ENCODE measurements at places on chromosomes 13 and 19. TPM values are rescaled to one million over a fixed set of nuclear protein-coding genes. Genes with fewer than 3 reads are reported as not detected.

GRCh38 chr13:25153736-25154135 lies 18.4 kb downstream of the AMER2 start:
- DNase-seq, result no peak

The PCDH17 gene
- 18.7 TPM for polyA plus RNA-seq

- no peak for DNase-seq
Measured at GRCh38 chr19:42113641-42114348, 18.5 kb downstream of the POU2F2 start.

The FBXO17 gene
- 57.6 TPM for polyA plus RNA-seq

- DNase-seq, result no peak
Measured at GRCh38 chr13:87234981-87235380, 436.2 kb upstream of the SLITRK5 start.

DNA sequence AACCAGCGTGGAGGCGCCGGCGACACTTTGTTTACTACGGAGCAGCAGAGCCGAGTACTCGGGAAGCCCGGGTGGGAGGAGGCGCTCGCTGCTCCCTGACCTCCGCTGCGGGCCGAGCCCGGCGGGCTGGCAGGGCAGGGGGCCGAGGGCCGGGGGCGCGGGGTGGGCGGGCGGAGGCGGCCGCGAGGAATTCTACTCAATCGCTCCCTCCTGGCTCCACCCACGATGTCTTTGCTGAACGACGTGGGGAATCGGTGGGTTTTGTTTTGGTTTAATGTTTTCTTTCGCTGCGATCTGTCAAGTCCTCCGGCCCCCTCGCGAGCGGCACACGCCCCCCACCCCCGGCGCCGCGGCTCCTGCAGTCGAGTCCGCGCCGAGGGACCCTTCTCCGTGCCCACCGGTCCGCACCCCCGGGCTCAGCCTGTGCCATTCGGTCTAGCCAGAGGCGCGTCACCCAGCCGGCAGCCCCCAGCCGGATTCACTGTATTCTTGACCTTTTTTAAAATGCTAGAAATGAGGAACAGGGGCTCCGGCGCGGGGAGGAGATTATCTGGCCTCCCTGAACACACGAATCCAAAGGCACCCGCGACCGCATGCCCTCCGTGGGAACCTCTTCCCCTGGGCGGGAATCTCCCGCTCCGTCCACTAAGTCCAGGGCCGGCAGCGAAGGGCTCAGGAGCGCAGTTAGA lies 636 bp upstream of the FOXO1 start:
- no peak for DNase-seq

DNA sequence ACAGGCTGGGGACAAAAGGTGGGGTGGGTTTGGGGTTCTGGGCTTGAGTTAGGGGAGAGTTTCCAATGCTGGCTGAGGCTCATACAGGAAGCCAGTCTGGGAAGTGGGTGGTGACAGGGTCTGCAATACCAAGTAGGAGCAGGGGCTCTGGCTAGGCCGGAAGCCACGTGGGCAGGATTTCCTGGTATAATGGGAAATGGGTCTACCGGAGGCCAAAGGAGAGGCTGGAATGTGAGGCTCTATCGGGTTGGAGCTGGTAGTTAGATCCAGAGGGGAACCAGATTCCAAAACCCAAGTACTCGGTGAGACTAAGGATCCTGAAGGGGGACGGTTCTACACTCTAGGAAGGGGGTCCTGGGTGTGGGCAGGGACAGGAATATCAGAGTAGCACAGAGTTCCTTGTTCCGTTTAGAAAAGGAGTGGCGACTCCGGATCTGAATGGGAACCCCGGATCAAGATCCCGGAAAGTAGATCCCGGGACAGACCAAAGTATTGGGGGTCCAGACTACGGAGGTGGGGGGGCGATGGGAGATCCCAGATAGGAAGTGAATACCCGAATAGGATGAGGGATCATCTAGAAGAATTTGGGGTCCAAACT lies 802 bp downstream of the CDC37 start:
- no peak for DNase-seq

- no peak for DNase-seq
Measured at GRCh38 chr13:19673473-19674430, 40.3 kb downstream of the MPHOSPH8 start.

The ZNF433 gene
- 15.4 TPM for polyA plus RNA-seq

The CYP2S1 gene
- polyA plus RNA-seq, result 0.54 TPM

The BRSK1 gene
- 11.5 TPM for polyA plus RNA-seq

DNA sequence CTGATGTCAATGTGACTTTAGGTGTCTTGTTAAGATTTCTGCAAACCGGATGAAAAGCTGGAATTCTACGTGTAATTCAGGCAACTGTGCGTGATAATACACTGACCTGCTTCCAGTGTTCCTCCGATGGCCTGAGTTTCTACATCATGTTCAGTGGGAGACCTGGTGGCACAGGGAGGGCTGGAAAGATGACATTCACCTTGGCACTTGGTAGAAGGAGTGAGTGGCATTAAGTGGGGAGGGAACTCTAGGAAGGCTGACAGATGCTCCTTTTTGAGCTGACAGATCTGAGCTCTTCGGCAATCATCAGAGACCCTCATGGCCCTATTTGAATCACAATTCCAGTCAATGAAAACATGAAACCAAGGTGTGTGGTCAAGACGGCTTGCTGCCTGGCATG lies 4.0 kb downstream of the CACNA1A start:
- DNase-seq, result no peak

The CD79A gene
- 0.61 TPM for polyA plus RNA-seq

DNA sequence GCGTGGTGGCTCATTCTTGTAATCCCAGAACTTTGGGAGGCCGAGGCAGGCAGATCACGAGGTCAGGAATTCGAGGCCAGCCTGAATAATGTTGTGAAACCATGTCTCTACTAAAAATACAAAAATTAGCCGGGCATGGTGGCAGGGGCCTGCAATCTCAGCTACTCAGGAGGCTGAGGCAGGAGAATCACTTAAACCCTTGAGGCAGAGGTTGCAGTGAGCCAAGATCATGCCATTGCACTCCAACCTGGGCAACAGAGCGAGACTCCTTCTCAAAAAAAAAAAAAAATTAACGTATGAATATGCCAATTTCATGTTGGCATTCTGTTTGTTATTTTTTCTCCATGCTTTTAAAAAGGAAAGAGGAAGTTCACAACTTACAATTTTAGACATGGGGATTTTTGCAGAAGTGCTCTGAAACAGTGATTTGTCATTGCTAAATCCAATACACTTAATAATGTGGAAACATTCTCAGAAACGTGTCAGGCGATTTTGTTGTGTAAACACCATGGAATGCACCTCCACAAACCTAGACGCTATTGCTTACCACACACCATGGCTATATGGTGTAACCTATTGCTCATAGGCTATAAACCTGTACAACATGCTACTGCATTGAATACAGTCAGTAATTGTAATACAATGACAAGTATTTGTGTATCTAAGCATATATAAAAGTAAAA lies 115.9 kb upstream of the PCDH20 start:
- no peak for DNase-seq

DNA sequence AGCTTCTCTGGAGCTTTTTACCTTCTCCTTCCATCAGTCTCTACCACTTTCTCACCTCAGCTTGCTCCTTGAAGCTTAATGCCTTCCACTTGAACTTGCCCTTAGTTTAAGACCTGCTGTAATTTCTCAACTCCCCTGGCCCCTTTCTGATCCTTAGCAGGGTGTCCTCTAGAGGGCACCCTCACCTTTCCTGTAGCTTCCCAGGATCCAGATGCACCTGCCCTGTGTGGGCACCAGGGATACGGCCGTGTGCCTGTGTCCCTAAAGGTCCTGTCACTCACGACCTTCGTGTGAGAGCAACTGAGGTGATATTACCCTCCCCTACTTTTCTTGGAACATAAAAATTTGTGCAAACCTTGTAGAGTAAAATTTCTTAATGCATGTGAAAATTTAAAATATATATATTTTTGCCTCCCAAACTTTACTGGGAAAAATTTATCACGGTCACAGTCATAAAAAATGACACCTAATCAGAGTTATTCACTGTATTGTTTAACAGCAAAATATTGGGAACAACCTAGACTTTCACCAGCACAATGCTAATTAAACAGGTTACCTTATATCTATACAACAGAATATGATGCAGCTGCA lies 46.4 kb downstream of the PSG3 start:
- DNase-seq, result no peak

The KLF5 gene
- 30.7 TPM for polyA plus RNA-seq

The ZNF431 gene
- 20.1 TPM for polyA plus RNA-seq

The OR10H1 gene
- polyA plus RNA-seq, result 0.07 TPM

DNA sequence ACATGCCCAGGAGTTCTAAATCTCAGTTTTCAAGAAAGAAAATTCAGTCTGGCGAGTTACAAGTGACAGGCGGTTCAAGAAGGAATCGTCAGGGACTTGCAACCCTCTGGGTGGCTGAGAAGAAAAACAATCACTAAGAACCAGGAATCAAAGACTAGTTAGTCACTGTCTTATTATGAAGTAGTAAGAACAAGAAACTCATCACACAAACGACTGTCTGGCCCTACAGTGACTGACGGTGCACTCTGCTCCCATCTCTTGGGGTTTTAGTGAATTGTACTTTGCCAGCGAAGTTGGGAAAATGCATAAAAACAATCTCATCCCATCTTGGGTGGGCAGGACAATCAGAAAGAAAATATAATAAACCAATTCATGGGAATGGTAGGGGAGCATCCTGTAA lies 63.7 kb upstream of the SACS start:
- no peak for DNase-seq

DNA sequence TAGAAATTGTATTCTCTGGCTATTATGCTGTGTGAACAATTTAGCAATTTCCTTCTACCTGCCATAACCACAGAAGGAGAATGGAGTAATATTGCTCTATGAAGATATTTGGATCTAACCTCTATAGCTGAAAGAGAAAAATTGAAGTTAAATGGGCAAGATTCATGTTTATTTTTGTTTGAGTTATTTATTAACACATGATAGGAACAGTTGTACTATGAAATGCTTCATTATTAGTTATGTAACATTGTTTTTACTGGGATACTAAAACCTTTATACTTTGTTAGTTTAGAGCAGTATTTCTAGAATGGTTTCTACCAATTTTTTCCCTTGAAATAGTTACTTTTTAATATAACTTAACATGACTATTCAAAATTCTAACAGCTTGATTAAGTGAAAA lies 27.3 kb upstream of the VWA8 start:
- DNase-seq, result no peak

DNA sequence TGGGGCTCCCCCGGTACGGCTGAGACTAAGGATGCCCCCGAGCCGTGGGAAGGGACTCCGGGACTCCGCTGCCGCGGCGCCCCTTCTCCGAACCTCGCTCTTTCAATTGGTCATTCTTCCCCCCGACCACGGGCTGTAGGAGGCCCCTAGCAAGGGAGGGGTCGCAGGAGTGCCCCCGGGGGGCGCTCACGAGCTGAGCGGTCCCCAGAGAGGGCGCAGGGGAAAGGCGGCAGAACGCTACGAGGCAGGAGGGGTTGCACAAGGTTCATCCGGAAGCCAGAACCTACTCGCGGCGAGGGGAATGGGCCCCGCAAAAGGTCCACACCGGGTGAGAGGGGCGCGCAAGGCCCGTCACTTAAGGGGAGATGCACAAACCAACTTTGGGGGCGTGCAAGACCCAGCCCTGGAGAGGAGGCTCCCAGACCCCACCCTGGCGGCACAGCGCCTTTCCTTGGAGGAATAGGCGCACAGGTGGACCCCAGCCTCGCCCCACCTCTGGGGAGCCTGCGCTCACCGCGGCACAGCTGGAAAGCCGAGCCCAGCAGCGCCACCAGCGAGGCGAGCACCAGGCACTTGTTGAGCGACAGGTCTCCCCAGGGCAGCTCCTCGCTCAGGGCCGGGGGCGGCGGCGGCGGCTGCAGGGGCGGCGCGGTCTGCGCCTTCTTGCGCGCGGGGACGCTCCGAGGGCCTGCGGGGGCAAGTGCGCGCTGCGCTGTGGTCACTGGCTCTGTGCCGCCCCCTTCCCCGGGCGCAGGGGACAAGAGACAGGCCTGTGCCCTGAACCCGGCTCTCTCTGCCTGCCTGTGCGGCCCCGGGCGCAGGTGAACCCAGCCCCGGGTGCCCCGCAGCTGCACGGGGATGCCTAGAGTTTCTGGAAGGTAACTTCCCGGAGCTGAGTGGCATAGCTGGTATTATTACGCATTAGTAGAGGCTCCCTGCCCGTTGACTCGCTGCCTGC lies 2.8 kb downstream of the JSRP1 start:
- DNase-seq, result no peak

The DCAF15 gene
- polyA plus RNA-seq, result 29.4 TPM

DNA sequence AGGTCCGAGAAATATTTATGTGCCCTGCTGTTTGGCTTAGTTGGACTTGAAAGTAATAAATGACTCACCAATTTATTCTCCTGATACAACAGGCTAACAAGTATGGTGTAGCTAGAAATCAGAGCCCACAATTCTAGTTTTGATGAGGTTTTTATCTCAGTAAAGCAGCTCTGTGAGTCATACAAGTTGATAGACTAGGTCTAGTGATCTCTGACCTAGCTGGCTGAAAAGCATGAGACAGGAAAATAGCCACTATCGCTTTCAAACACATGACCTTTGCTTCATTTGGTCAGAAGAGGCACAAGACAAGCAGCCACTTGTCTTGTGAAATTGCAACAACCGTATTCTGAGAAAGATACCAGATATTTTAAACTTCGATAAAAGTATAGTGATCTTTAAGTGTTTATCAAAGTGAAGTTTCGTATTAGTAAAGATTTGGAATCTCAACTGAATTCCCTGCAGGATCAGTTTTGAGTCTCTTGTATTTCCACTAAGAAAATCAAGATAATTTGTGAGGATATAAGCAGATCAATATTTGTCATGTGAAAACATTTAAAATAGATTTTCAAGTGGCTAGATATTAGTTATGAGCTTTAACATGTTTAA lies 126.7 kb downstream of the MAB21L1 start:
- DNase-seq, result no peak

DNA sequence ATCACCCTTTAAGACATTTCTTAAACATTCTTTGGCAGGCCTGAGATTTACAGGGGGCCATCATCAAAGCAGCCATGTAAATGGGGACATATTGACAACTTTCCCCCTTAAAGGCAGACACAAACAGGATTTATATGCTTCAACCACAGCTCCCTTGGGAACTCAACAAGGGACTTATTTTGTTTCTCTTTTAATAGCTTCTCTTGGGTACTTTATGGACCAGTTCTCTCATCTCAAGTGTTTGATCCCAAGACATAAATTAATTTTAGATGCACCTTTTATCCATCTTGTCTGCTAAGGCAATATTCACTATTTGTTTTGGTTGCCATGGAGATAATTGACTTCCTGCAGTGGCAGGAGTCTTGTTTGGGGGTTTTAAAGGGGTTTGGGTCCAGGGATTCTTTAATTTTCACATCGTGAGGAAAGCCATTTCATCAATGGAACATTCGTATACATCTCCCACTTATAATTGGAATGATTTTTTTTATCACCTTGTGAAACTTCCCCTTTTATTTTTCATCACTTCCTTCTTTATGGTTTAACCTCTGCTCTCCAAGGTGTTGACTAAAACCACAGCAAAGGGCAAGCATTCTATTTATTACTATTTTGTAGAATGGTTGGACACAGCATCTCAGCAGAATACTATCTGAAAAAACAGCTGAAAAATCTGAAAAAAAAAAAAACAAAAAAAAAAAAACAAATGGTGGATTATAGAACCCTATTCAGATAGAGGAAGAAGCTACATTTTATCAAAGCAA lies 726.0 kb downstream of the DIAPH3 start:
- no peak for DNase-seq

The CPB2 gene
- 0.19 TPM for polyA plus RNA-seq

DNA sequence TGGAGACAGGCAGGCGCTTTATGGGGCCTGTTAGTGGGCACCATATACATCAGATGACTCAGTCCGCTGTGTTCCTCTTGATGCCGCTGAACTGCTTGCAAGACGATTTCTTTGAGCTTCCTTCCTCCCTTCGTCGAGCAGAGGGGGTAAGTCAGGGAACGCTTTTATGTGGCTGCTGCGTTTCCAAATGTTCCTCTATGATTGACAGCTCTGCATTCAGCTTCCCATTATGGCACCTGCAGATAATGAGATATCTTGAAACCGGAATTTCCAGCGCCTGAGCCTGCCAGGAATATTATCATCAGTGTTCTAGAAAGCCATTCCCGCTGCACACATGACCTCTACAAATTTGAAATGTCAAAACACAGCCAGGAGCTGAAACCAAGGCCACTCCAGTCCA lies 257.0 kb downstream of the TSHZ3 start:
- DNase-seq, result no peak
